ENCODE measurements at places on chromosomes 1 and 21.

DNA sequence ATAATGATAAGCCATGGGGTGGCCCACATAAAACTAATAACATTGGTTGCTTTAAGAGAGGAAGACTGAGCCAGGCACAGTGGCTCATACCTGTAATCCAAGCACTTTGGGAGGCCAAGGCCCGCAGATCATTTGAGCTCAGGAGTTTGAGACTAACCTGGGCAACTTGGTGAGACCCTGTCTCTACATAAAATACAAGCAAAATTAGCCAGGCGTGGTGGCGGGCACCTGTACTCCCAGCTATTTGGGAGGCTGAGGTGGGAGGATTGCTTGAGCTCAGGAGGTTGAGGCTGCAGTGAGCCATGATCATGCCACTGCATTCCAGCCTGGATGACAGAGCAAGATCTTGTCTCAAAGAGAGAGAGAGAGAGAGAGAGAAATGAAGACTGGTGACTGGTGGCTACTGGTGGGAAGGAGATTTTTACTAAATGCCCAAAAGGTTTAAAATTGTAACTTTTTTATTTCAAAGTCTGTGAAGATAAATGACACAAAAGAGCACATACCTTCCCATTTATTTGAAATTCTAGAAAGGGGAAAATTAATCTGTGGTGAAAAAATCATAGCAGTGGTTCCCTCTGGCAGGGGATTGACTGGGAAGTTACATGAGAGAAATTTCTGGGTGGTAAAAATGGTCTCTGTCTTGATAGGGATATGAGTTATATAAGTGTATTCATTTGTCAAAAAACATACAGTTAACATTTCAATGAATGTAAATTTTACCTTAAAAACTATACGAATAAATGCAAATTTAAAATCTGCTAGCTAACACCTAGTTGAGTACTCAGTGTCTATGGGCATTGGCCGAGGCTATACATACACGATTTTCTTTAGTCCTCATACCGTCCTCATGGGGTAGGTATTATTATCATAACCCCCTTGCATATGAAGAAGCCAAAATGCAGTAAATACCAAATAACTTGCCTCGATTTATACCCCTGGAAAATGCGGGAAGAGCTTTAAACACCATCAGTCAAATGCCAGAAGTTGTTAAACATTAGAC lies 2.2 kb upstream of the NBPF1 start:
- no peak for DNase-seq

DNA sequence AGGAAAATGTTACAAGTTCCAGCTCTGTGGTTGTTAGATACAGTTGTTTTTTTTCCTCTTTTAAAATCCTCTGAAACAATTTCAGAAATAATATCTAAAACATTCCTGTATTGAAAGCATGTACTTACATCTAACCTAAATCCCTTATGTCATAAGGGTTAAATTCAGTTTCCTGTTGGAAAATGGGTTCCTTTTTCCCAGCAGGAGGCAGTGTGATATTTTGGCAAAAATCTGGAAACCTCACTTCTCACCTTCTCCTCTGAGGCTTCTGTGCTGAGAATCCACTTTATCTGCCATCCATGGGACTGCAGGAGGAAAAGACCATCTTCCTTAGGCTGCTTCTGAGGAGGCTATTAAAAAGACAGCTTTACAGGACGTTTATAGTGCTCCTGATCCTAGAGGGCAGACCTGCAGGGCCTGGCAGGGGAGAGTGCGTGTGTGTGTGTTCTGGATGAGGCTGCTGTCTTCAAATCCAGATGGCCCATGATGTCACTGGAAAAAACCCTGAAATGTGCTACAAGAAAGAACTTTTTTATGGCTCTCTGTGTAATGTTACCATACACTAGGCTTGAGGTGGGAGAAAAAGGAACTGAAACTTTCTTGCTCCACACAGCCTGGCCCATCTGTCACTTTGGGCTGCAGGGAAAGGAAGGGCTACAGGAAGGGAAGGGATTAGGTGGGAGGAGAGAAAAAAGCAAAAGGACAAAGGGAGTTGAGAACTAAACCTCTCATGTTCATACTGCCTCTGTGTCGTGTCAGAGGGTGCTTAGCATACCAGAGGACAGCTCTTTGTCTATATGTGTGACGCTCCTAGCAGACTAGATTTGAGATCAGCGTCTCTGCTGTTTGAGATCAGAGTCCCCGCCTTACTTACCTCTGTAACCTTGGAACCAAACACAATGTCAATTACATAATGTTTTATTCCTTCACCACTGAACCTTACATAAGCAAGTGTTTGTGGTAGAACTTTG lies 379.2 kb upstream of the SPAG17 start:
- DNase-seq: no peak

- DNase-seq: peak; percentile 17
Measured at GRCh38 chr1:17569200-17570139, 30.0 kb downstream of the ARHGEF10L start.

DNA sequence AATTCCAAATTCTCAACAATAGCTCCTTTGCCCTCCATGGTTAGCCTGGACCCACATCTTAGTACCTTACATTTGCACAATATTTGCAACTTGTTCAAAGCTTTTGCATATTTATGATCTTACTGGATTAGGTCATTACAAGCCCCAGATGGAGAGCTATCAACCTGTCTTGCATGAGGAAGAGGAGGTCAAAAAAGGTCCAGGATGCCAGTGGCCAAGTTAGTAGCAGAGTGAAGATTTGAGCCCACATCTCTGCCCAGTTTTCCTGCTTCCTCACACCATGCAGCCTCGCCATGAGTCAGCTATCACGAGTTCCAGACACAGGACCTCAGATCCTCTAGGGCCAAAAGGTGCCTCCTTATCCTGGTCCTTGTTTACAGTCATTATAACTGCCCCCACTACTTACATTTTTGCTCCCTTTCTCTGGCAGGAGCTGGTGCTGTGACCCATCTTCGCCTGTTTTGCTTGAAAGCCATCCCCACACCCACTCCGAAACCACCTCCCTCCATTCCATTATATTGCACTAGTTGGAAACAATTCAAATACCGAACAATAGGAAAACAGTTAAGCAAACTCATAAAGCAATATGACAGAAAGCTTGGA lies 5.0 kb upstream of the AHCYL1 start:
- DNase-seq: no peak

GRCh38 chr1:53107570-53108322 lies 34.7 kb downstream of the SLC1A7 start:
- DNase-seq: no peak

DNA sequence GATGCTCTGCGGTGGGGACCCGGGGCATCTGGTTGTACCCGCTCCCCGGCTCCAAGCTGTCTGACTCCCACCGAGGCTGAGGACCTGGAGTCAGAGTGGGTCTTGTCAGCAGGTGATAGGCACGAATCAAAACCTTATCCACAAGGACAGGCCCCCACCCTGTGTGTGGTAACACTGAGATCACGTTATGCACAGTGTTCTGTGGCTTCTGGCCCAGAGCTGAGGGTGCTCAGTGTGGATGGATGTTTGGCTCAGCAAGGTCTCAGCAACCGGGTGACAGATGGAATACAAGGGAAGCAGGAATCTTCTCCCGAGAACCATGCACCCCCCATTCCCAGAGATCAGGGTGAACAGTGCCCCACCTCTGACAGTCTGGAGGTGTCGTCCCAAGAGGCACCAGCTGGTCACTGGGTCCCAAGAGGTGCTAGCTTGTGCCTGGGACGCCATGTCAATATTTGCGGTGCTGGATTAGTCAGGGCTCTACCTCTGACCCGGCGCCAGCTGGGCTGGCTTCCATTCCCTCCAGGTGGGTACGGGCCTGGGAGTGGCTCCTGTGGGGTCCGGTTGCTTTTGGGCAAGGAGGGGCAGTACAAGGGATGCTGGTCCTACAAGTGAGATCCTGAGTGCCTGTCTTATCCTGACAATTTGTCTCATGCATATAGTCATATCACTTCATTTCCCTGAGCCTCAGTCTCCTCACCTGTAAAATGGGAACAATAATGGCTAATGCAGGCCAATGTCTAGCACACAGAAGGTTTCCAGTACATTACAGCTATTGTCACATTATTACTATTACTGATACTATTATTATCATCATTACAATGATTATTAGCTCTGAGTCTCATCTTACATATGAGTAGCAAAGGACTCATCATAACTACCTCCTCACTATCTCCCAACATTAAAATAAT lies 957 bp downstream of the CAPN9 start:
- DNase-seq: no peak

GRCh38 chr1:110494522-110495406 lies 24.2 kb downstream of the KCNA10 start:
- DNase-seq: peak; percentile 63

Data from hematopoietic multipotent progenitor cell (in vitro differentiated cells).